NAMALWA (cell line): ENCODE measurements at places on chromosomes 13 and 19.

- DNase-seq: no peak
Measured at GRCh38 chr13:55653497-55653896, 1487.2 kb upstream of the PRR20A start.

GRCh38 chr19:17138937-17139598 lies 63.5 kb downstream of the MYO9B start:
- no peak for DNase-seq

GRCh38 chr19:662207-662961 lies 630 bp downstream of the RNF126 start:
- peak; percentile 75 for DNase-seq

- DNase-seq: no peak
Measured at GRCh38 chr13:51980908-51981307, 30.3 kb downstream of the ATP7B start.

DNA sequence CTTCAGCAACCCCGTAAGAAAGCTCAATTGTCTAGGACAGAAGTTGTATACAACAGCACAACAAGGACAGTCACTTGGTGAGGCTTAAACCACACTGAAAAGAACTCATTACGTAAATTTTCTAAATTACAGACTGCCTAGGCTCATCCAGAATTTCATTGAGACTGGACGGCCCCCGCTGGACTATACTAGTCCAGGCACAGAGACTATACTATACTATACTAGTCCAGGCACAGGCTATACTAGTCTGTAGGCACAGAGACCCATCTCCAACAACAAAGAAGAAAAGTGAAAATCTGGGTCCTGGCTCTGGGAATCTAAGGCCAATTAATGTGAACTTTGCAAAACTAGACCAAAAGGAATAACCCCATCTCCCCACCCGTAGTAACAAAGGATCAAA lies 700 bp downstream of the ZNF816 start:
- no peak for DNase-seq

GRCh38 chr19:37306383-37306963 lies 64.4 kb upstream of the ZNF527 start:
- no peak for DNase-seq

DNA sequence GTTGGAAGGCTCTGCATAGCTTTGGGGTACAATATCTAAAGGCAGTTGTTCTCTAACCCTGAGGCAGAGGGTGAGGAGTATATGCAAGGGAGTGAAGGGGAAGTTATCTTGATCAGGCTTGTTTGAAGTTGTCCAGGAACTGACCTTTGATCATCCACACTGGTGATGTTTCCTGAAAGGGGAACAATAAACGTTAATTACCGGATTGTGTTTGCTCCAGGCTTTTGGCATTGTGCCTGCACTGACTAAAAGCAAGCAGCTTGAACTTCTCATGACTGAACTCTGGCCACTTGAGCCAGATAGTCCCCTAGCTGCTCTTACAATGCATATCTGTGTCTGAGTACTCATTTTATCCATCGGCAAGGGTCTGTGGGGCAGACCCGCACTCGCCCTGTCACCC lies 27.0 kb upstream of the ZNF726 start:
- no peak for DNase-seq

GRCh38 chr19:2700660-2701360 lies 1.7 kb downstream of the GNG7 start:
- DNase-seq: no peak

- DNase-seq: no peak
Measured at GRCh38 chr19:1524287-1524971, 552 bp downstream of the PLK5 start.

DNA sequence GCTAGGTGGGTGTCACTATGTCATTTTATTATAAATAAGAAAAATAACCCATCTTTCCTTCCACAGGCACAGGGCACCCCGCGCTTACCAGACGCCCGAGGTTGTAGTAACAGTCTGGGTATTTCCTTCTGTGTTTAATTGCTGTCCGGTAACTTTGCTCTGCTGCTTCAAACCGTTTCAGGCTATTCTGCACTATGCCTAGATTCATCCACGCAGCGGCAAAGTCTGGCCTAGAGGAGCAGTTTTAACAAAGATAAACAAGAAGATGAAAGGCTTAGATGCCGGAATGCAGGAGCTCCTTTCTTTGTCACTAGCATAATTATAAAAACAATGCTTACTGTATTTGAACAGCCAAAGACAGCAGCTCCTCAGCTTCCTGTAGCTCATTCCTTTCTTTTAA lies 36.9 kb upstream of the GGACT start:
- DNase-seq: no peak

- no peak for DNase-seq
Measured at GRCh38 chr13:45102136-45102507, 18.2 kb upstream of the GTF2F2 start.

- no peak for DNase-seq
Measured at GRCh38 chr13:97295283-97296182, 73.4 kb downstream of the MBNL2 start.

- DNase-seq: no peak
Measured at GRCh38 chr19:46862974-46863632, 2.3 kb downstream of the ARHGAP35 start.

GRCh38 chr19:1691589-1692290 lies 39.3 kb upstream of the TCF3 start:
- no peak for DNase-seq

DNA sequence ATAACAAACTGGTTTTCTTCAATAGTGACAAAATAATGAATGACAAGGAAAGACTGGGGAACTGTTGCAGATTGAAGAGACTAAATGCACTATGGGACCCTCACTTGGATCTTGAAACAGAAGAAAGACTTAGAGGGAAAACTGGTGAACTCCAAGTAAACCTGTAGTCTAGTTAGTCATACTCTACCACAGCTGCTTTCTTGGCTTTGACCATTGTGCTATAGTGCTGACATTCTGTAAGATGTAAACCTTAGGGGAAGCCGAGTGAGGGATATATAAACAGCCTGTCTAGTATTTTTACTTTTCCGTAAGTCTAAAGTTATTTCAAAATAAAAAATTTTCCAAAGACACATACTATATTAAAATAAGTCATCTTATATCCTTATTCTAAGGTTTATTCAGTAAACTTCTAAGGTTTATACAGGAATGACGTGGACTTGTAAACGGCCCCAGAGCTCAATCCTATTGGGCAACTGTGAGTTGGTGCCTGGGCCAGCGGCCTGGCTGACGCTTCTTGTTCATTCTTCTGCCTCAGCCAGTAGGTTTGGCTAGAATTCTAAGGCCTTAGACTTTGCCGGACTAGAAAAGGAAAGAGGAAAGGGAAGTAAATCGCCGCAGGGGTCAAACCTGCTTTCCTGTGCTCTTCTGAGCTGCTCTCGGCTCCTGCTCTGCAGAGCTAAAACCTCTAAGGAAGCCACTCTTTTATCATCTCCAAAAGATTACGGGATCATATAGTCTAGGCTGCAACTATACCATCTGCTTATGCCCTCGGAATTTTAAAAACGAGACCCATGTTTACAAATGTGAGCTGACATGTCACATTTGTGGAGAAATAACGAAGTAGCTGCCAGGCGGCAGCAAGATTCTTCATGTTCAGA lies 33.6 kb upstream of the UBE2L5 start:
- no peak for DNase-seq

DNA sequence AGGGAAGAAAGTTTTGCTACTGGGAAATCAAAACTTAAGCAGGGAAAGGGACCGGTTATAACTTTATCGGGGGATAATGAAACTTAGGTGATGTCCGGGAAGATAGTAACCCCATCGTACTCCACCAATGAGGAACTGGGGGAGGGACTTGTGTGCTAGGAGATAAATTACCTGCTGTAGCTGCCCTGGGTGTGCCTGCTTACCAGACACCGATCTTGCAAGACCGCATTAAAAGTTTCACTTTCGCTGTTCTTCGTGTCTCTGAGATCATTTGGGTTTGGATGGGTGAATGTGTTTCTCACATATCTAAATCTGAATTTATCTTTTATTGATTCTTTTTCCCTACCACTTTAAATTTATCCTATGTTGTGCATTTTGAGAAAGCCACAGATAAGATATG lies 381.4 kb downstream of the SLITRK6 start:
- DNase-seq: no peak

GRCh38 chr13:111325941-111326620 lies 5.6 kb downstream of the TEX29 start:
- no peak for DNase-seq

DNA sequence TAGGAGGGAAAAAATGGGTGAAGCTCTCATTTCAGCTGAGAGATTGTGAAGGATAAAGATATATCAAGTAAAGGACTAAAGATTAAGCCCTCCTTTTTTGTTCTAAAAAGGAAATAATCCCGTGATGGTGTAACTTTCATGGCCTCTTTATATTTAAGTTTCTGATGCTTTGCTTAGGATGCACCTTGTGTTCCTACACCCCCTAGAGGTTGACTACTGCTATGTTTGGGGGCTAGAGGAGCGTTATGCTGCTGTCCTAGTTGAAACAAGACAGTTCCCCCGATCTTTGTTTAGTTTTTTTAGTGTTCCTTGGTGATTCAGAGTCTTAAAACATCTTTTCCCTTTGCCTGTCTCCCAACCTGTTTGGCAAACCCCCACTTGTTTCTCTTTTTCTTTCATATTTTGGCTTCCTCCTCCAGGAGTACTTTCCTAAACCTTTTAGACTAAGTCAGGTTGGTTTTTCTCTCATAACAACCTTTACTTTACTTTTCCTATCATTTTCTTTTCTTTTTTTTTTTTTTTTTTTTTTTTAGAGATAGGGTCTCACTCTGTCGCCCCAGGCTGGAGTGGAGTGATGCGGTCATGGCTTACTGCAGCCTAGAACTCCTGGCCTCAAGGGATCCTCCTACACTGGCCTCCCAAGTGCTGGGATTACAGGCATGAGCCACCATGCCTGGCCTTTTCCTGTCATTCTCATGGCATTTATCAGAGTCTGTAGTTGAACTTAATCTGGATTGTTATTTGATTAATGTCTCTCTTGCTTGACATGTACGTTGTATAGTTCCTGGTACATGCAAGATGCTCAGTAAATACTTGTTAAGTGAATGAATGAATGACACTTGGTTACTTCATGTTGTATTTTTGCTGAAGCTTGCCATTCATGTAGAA lies 2.8 kb downstream of the UBA2 start:
- DNase-seq: peak; percentile 88

- DNase-seq: no peak
Measured at GRCh38 chr13:49113526-49114286, 106.4 kb upstream of the MLNR start.

DNA sequence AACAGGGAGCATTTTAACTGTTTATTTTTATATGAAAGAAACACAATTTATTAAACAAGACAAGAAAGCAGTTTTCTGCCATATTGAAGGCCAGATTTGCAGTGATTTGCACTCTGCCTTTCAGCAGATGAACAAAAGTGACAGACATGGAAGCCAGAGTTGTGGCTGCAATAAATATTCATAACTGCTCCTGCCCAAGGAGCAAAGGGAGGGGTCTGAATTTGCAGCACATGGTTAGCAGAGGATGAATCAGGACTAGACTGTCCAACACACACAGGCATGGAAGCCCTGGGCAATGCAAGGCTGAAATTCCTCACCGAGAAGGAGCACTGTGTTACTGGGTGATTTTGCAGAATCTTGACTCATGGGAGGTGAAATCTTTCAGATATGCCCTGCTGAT lies 418.2 kb downstream of the DCT start:
- no peak for DNase-seq

DNA sequence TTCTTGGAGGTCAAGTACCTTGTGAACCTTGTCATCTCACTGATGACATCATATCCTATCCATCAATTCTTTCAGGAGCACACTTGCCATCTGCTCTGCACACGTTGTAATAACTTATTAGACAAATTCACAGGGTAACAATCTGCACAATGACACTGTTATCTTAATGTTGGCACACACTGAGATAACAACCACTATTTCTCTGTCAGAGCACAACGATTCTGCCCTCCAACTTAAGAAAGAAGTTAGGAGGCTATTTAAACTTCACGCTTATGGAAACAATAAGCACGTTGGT lies 351.3 kb downstream of the DACH1 start:
- no peak for DNase-seq

- DNase-seq: no peak
Measured at GRCh38 chr13:75804605-75805004, 168.5 kb downstream of the LMO7 start.

GRCh38 chr19:18326772-18327171 lies 3.9 kb upstream of the LSM4 start:
- DNase-seq: no peak

DNA sequence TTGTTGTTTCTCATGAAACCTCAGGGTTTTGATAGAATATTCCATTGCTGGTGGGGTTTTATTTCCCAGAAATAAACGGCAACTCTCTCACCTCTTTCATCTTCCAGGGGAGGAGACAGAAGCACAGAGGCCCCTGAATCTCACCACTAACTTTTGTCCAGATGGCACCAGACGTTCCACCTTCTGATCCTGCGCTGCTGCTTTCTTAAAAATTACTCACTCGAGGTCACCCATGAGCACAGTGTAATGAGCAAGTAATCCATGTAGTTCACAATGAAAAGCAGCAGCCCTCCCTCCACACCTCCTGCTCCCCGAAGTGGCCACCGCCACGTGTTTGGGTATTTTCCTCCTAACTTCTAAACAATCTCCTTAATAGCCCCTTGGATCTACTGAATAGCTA lies 51.3 kb downstream of the TEX29 start:
- DNase-seq: no peak

GRCh38 chr13:113820813-113821651 lies 42.8 kb downstream of the GAS6 start:
- DNase-seq: no peak

DNA sequence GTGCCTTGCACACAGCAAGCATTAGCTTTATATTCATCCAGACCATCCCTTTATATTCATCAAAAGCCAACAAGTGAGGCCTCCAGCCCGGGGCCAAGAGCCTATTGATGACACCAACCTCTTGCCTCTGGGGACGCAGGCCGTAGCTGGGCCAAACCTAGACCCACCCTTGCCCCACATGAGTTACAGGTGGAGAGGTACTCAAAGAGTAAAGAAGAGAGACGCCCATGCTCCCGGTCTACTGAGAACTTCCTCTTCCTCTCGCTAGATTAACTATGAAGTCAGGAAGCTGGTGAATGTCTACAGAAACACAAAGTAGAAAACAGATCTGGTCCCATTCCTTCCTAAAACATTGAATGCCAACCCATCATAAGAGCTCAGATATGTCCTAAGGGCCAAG lies 3.8 kb upstream of the MLNR start:
- DNase-seq: no peak

- no peak for DNase-seq
Measured at GRCh38 chr19:31943191-31943661, 402.2 kb upstream of the ZNF507 start.

DNA sequence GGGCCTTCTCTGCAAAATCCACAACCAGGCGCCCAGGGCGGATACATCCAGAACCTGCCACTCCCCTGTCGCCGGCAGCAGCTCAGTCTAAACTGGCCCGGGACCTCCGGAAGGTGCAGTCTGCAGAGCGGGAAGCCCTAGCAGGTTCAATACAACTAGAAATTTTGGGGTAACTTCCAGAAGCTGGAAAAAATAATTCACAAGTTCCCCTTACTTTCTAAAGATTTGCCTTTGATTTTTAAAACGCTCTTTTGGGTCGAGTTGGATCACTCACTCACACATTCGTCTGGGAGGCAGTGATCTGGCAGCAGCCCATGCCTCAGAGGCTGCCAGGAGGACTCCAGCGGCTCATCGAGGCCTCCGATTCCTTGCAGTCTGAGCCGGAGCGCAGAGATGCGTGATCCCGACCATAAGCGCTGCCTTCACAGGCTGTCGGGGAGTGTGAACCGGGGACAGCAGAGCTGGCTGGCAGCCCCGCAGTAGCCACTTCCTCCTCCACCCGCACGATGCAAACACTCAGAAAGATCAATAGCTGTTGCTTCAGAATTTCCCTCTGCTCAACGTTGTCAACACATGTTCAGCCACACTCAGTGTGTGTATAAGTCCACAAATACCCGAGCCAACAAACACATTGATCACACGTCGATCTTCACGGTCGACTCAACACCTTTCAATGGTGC lies 35.6 kb upstream of the ZNF507 start:
- DNase-seq: no peak

- no peak for DNase-seq
Measured at GRCh38 chr19:10372690-10373089, 7.7 kb downstream of the TYK2 start.
